NCI-H1092 (cell line): ENCODE measurements at places on chromosomes 1 and 21.

- no peak for DNase-seq
These were observed 58.8 kb downstream of the MRPS6 start for GRCh38 chr21:34132202-34132601.

GRCh38 chr1:84387480-84388163, 10.7 kb upstream of the DNASE2B start:
- peak; percentile 5 for DNase-seq

GRCh38 chr1:31626223-31627207, 9.0 kb downstream of the HCRTR1 start:
- DNase-seq = no peak

- no peak for DNase-seq
These were observed 11.6 kb upstream of the CTRC start for GRCh38 chr1:15426492-15427279.

DNA sequence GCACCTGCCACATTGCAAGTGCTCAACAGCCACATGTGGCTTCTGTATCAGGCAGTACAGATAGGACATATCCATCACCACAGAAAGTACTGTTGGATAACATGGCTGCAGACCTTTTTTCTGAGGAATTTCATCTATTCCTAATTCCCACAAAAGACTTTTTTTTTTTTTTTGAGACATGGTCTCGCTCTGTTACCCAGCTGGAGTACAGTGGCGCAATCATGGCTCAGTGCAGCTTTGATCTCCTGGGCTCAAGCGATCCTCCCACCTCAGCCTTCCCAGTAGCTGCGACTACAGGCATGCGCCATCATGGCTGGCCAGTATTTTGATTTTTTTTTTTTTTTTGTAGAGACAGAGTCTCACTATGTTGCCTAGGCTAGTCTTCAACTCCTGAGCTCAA, 33.3 kb downstream of the YARS1 start:
- DNase-seq = no peak

DNA sequence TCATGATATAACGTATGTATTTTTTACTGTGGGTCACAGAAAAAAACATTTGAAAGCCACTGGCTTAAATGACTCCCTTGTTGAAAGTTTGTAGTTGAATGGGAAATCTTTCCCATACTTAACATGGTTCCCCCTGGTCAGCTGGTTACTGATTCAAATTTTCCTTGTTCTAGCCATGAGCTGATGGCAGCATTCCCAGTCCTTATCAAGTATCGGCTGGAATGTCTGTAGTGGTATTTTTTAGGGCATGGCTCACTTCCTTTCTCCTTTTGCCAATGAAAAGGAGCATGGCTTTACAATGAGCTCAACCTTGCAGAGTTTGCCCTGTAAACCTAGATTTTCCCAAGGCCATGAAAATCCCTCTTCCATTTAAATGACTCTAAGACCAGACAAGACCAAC, 55.7 kb downstream of the GIPC2 start:
- DNase-seq = no peak

- peak; percentile 32 for DNase-seq
These were observed 178.7 kb upstream of the RUNX1 start for GRCh38 chr21:35227786-35228185.

DNA sequence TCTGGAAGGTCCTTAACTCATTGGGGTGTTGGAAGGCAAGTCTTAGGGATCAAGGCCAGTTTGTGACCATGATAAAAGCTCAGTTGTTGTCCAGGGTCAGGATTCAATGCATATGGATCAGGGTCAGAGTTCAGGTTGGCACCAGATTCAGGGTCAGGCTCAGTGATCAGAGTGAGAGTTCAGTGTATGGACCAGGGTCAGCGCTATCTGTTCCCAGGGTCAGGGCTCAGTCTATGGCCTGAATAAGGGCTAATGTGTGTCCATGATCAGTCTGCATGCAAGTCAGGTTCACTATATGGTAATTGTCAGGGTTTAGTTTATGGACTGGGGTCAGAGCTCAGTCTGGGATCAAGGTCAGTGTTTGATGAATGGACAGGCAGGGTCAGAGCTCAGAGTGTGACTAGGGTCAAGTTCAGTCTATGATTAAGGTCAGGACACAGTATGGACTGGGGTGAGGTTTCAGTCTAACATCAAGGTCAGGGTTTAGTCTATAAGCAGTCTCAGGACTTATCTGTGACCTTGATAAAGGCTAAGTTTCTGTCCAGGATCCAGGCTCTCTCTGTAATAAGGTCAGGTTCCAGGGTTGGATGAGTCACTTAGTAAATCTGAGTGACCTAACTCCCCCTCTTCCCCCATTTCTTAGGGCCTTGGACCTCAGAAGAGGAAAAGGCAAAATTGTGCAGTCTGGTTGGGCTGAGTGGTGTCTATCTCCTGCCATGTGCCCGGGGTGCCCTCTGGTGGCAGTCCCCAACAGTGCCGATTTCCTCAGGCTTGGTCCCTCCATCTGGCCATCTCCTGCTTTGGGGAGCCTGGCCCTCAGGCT, 23.8 kb downstream of the KNCN start:
- peak; percentile 43 for DNase-seq

- no peak for DNase-seq
These were observed 7.0 kb downstream of the SH3BP5L start for GRCh38 chr1:248818505-248819374.

- peak; percentile 30 for DNase-seq
These were observed 18.6 kb downstream of the KCNQ4 start for GRCh38 chr1:40802078-40802741.

DNA sequence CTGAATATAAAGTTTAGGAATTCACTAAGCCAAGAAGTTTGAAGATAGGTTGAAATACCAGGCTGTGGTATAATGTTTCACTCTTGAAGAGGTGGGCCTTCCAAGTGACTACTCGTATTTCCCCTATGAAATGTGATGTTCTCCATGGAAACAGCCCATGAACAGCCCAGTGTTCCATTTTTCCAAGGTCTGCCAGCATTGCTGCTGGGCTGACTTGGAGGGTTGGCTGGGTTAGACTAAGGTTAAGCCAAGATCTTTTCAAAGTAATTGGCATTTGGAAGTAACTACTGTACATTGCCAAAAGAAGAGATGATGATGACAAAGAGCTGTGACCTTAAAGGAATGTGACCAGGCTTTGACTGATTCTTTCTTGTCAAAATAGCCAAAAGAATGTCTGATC, 73.8 kb downstream of the RPE65 start:
- no peak for DNase-seq

- no peak for DNase-seq
These were observed 21.3 kb downstream of the MTHFR start for GRCh38 chr1:11784256-11784992.

DNA sequence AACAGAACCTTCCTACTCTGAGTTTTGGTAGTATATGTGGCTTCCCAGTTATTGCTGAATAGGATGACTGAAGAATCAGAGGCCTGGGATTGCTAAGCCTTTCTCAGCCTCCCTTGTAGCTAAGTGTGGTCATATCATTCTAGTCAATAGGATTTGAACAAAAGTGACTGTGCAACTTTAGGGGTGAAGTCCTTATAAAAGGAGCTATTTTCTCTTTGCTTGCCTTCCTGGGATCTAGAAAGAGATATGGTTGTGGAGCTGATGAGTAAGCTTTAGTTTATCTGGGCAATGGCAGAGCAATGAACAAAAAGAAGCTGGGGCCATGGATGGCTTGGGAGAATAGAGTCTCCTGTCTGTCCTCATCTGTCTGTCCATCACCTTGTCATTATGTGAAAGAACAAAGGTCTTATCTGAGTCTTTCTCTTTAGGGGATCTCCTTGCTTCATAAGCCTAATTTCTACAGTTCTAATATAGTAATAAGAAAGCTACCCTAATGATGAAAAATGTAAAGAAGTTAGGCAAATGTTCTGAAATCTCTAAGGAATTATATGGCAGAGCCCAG, 91.5 kb downstream of the TENT5C start:
- no peak for DNase-seq

DNA sequence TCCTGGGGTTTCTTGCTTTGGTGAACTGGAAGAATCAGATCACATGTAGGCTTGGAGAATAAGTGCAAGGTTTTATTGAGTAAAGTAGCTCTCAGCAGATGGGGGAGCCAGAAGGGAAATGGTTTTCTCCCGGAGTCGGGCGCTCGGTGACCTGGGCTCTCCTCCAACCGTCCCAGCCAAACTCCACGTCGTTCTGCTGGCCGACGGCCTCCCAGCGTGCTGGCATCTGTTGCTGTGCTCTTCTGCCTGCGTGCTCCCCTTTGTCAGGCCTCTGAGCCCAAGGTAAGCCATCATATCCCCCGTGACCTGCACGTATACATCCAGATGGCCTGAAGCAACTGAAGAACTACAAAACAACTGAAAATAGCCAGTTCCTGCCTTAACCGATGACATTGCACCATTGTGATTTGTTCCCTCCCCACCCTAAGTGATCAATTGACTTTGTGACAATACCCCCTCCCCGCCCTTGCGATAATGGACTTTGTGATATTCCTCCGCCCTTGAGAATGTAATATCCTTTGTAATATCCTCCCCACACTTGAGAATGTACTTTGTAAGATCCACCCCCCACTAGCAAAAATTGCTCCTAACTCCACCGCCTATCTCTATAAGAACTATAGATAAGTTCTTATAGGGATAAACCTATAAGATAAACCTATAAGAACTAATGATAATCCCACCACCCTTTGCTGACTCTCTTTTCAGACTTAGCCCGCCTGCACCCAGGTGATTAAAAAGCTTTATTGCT, 88.3 kb downstream of the SMYD3 start:
- DNase-seq = no peak

GRCh38 chr1:117436513-117436912, 69.3 kb downstream of the MAN1A2 start:
- DNase-seq = no peak

DNA sequence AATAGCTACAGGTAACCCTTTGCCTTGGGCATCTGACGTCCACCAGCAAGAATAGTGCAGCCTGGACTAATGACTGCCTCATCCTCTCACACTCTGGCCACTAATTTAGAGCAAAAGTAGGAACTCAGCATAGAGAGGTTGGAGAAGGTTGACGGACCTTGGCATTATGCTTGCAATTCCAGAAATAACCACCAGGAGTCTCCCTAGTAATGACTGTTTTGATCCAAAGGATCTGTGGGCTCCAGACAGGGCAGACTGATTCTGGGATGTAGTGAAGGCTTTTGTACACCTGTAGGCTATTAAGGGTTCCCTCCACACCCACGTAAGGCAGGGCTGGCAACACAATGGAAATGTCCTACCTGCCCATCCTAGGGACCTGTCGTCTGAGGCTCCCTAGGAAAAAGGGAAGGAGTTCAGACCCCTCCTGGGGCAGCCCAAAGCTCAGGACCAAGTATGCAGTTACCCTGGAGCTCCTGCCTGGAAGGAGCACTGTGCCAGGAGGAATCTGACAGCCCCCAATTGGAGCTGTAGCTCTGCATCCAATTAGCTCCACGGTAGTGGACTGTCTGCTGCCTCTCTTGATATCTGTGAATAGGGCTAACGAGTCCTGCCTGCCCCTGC, 91.0 kb upstream of the TMEM51 start:
- no peak for DNase-seq

GRCh38 chr1:23188434-23188884, 19.8 kb upstream of the LUZP1 start:
- no peak for DNase-seq

DNA sequence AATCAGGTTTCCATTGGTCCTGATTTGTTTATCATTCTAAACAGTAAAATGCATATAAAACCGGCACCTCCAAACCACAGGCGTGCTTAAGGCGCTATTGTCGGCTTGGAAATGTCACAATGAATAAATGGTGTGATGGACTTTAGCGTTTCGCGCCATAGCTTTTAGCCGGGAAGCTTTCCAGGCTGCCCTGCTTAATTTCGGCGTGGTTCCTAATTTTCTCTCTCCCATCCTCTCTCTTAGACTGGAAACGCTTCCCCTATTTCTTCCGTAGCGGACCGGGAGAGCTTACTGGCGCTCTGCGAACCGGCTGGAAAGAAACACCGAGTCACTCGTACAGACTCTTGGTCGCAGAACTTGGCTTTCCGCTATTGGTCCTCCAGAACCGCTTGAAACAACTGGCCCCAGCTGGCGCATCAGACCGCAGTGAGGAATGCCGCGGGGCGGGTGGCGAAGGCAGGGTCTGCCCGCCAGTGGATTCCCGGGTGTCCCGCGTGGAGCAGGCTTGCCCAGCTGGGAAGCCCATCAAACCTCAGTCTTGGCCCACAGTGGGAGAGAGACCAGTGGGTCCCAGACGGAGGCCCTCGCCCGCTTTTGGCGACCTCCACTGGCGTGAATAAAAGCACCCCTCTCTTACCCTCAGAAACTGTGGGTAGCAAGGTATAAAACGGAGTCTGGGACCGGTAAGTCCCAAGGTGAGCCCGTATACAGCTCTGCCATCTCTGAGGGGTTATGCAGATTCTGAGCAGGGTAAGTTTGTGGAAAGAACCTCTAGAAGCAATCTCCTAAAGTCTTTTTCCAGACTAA, 4.0 kb upstream of the LHX8 start:
- DNase-seq = no peak

DNA sequence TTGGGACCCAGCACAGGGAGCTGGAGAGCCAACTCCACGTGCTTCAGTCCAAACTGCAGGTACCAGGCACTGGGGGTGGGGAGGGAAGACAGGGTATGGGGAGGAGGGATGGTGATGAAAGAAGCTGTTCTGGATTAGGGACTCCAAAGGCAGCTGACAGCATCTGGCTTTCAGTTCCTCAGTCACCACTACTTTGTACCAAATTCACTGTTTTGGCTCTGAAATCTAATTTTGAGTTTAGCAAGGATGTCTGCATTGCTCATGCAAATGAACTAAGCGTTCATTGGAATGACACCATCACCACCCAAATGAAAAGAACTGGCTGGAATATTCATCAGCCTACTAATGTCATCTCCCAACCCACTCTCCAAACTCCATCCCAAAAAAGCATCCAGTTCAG, 8.7 kb downstream of the C1orf74 start:
- no peak for DNase-seq

DNA sequence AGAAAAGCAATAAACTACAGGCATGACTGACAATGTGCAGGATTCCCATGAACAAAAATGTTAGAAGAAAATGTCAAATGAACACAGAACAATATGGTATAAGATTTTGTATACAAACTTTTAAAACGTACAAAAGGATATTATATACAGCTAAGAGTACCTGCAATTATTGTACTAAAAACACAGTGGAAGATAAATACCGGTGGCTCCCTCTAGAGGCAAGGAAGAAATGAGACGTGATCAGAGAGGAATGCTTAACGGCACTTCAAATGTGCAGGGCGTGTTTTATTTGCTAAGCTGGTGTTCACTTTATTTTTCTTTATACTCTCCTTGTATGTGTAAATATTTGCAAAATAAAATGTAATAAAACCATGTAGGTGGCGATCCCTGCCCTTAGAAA, 191.8 kb upstream of the SAMSN1 start:
- no peak for DNase-seq
